Hepatocyte (in vitro differentiated cells): ENCODE measurements at places on chromosomes 6 and 20.

DNA sequence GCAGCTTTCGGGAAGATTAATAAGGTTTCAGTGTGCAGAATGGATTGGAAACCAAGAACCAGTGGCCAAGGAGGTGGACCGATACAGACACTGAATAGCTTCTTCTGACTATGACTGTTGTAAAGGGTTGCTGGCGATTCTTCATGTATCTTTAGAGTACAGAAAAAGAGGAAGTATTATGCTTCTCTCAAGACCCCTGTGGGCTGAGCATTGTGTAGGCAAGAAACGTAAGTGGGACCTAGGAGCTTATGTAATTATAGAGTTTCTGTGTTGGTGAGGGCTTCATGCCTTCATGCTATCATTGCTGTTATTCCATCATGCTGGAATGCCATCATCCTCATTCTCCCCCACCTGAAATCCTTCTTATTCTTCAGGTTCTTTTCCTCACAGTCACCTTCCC is 105.4 kb upstream of the AKIRIN2 start:
- DNase-seq = no peak

DNA sequence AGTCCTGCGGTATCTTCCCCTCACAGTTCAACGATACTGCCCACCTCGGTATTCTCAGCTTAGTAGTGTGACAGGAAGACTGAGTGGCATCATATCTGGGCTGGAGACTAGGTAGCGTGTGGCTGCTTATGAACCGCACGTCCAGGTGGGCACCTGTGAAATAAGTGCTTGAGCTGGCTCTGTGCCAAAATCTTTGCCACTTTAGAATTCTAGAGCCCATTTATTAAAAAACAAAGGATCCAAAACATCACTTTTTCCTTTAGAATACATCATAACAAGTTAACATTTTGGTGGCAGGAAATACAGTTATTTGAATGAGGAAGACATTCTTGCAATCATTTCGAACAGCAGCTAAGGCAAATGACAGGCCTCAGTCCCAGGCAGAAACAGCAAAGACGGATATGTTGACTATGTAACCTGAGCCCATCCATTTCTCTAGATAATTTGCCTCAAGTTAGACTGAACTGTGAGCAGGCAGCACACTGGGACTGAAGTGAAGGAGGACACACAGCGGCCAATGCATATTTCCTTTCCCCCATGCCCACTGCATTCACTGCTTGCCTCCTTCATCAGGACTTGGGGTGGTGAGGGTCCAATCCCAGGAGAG is 136.6 kb downstream of the GMDS start:
- DNase-seq = no peak

DNA sequence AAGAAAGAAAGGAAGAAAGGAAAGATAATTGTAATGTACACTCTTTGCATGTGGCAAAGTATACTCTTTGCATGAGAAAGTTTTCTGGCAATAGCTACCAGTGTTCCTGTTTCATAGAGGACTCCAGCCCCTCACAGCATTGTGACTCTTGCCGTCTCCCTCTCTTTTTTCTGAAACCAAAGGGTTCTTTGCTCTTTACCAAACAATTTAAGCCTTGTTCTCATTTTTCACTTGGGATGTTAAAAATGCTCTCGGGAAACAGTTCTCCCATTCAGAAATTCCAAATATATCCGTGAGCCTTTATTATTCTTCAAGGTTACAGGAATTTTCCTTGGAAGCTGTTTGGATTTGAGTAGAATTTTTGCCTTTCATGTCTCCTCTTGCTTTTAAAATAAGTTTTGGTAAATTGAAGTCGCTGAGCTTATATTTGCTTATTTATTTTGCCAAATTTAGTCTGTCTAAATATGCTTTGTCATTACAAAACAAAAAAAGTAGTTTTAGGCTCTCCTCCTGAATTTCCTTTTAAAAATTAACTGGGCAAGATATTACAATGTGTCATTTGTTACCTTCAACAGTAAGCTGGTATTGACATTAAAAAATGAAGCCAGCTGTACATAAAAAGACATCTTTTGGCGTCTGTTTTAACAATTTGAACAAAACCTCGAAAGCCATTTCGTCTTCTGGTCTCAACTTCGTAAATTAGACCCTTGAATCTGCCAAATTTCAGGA is 103.8 kb upstream of the ARMC2 start:
- no peak for DNase-seq

- DNase-seq = no peak
Observed at GRCh38 chr6:170139531-170139930, 151.3 kb downstream of the DLL1 start.

- DNase-seq = no peak
Observed at GRCh38 chr6:23319582-23319981, 750.2 kb downstream of the HDGFL1 start.

- peak; percentile 88 for DNase-seq
Observed at GRCh38 chr6:43506667-43507471, 3.3 kb downstream of the LRRC73 start.

DNA sequence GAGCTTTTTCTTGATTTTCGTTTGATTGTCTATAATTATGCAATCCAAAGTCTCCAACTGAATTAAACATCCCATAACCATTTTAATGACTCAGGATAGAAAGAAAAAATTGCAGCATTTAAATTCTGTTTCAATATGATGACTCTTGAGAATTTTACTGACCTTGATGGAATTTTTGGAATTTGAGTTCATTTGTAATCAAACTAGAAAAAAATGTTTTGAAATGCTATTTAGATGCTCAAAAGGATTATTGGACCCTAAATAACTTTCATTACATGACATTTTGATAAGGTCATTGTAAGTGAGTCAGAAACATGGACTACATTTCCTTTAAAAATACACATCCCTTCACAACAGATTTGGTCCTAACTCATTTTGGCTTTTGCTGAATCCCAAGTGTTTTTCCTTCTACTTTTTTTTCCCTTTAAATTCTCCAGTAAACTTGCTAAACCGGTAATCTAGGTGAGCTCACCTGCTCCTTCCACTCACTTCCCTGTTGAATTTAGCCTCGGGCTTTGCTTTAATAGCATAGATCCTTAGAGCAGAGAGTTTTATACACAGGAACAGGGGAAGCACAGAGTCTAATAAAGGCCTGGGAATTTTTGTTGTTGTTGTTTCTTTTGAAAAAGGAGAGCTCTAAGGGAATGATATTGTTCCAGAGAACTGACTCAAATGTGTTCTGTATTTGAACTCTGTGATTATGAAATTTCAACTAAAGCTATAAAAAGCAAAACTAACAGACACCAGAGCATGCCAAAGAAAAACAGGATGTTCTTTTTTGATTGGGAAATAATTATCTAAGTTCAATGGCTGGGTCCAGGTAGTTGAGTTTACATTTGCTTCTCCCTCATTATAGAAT is 1088.2 kb upstream of the CITED2 start:
- peak; percentile 48 for DNase-seq

GRCh38 chr20:53926428-53927028 is 143.9 kb downstream of the BCAS1 start:
- peak; percentile 78 for DNase-seq

DNA sequence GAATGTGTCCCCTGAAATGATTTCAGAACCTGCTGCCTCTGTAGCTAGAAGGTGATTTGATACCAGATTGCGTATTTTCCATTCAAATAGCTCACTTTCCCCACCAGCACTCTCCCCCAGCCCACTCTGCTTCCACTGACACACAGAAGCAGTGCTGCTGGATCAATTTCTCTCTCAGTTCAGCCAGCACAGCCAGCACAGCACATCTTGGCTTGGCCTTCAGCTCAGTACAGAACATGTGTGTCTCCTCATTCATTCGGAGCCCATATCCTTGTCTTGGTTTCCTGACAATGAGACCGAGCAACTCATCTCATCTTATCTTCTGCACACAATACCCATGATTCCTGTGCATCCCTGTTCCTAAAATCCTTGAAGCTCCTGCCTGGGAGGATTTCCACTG is 33.8 kb upstream of the CD83 start:
- DNase-seq = no peak

GRCh38 chr20:25083773-25084625 is 2.1 kb upstream of the VSX1 start:
- DNase-seq = peak; percentile 51

DNA sequence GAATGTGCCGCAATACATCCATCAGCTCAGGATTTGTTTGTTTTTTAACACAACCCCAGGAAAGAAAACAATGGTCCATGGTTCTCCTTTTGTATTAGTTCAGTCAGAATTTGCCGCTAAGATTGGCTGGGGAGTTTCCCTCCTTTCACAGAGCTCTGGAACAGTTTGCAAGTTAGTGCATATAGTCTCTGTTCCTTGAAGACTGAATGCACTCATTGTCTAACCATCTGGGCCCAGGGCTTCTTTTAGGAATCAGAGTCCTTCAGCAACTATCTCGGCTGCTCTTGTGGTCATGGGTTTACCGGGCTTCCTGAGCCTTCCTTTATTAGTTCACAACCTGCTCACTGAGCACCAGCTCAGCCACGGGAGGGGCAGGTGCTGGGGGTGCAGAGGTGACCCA is 121.3 kb downstream of the SLC23A2 start:
- no peak for DNase-seq

DNA sequence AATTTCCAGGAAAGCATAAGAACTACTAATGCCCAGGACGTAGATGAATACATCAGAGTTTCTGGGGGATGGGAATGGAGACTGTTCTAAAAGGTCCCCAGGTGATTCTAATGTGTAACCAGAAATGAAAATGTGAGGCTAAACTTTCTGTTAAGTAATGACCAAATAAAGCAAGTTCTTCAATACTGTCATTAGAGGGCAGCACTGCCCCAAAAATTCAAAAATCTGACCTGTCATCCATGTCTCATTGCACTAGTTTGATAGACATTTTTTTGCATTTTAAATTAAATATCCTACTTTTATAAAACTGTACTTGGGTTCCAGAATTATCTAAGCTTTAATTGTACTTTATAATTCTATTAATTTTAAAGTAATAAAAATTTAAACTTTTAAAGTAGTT is 94.9 kb downstream of the RFX6 start:
- peak; percentile 61 for DNase-seq

DNA sequence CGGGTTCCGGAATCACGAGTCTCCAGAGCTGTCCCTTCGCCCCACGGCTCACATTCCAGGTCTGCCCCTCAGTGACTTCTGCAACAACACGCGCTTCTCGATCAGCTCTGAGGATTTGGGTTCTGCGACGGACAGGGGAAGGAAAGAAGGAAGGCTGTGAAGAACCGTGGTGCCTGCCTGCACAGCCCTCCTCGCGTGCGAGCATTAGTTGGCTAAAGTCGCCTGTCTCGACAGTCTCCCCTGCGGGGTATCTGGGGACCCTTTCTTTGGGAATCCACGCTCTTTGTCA is 23.1 kb downstream of the VPS52 start:
- DNase-seq = no peak

GRCh38 chr20:17957505-17958363 is 10.9 kb downstream of the SNX5 start:
- DNase-seq = no peak
